Left lung (tissue), 14 donors: ENCODE measurements at places on chromosomes 5 and 9.

GRCh38 chr5:132411304-132412013 is 41.9 kb downstream of the SLC22A5 start:
- no peaks in the 10 kb centered on the region for H3K27me3 ChIP-seq
- H3K4me1 ChIP-seq, result peaks cover 39% of the 10 kb centered on the region
- DNase-seq, result peak; percentile 59
- H3K27ac ChIP-seq, result peak overlapping the region; percentile 99
- peak overlapping the region; percentile 68 for H3K4me3 ChIP-seq
- H3K36me3 ChIP-seq, result no peaks in the 10 kb centered on the region

DNA sequence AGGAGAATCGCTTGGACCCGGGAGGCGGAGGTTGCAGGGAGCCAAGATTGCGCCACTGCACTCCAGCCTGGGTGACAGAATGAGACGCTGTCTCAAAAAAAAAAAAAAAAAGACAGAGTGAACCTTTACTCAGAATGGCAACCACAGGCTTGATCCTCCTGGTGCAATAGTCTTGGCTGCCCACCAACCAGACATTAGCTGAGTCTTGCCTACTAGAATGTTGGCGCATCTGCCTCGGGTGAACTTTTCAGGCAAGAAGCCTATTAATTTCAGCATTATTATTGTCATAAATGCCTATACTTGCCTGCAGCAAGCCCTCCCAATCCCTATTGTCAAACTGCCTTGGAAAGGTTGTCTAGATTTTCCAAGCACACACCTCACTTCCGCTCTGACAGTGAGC is 4.2 kb downstream of the SERINC5 start:
- no peak overlapping the region for H3K4me3 ChIP-seq
- no peak for DNase-seq
- H3K4me1 ChIP-seq, result peaks cover 62% of the 10 kb centered on the region
- no peaks in the 10 kb centered on the region for H3K36me3 ChIP-seq
- H3K27ac ChIP-seq, result no peak overlapping the region

DNA sequence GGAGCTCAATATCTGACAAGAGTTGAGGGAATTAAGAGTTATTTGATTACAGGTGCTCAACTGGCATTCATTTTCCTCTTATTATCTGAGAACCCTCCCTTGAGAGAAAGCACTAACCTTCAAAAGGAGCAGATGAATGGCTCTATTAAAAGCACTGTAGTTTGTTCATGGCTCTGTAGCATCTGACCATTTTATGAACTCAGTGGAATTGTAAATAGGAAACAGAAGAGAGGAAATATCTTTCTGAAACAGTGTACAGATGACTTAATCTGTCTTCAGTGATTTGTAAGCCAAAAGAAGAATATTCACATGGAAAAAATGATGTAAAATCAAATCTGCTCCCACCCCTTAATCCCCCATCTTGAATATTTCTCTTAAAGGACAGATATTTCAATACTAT is 810.4 kb upstream of the GRAMD2B start:
- no peaks in the 10 kb centered on the region for H3K4me1 ChIP-seq
- H3K27me3 ChIP-seq, result no peaks in the 10 kb centered on the region
- no peak for DNase-seq
- H3K27ac ChIP-seq, result no peak overlapping the region

- H3K4me3 ChIP-seq, result no peak overlapping the region
- no peak overlapping the region for H3K27ac ChIP-seq
- no peaks in the 10 kb centered on the region for H3K36me3 ChIP-seq
- no peaks in the 10 kb centered on the region for H3K4me1 ChIP-seq
- no peaks in the 10 kb centered on the region for H3K27me3 ChIP-seq
- no peak for DNase-seq
These were observed 105.7 kb upstream of the MAMDC2 start for GRCh38 chr9:69937833-69938535.

DNA sequence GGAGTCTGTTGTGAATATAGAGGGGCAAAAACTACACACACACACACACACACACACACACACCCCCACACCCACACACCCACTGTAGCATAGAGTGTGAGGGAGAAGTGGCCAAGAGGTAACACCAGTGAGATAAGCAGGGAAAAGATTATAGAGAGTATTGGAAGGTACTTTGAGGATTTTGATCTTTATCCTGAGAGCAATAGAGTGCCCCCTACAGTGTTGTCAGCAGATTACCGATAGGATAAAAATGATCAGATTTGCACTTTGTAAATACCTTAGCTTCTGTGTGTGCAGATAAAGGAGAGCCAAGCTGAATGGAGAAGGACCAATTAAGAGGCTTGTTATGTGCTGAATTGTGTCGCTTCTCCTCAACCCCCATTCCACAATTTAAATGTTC is 32.3 kb downstream of the ERCC6L2 start:
- H3K36me3 ChIP-seq, result no peaks in the 10 kb centered on the region
- no peak overlapping the region for H3K4me3 ChIP-seq
- DNase-seq, result no peak
- H3K27ac ChIP-seq, result no peak overlapping the region
- H3K4me1 ChIP-seq, result no peaks in the 10 kb centered on the region

- no peak overlapping the region for H3K4me3 ChIP-seq
- H3K36me3 ChIP-seq, result peaks cover 31% of the 10 kb centered on the region
- H3K4me1 ChIP-seq, result peaks cover 15% of the 10 kb centered on the region
- no peaks in the 10 kb centered on the region for H3K27me3 ChIP-seq
- H3K27ac ChIP-seq, result no peak overlapping the region
These were observed 74.2 kb upstream of the SUSD1 start for GRCh38 chr9:112249277-112249676.

DNA sequence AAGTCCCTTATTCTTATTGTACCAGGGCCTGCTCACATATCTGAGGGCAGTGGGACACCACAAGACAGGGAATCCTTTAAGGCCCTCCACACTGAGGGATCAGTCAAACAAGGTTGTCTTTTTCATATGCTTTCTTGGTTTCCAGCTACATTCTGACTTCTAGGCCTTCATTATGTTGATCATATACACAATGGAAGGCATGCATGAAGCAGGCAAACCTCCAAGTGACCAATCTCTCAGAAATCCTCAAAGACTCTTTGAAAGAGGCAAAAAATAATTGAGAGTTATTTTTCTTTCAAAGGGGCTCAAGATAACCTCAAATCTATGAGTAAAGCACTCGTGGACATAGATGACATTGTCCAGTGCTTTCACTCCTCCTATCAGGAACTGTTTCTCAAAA is 1195.9 kb upstream of the ACO1 start:
- H3K27me3 ChIP-seq, result no peaks in the 10 kb centered on the region
- no peak for DNase-seq
- no peaks in the 10 kb centered on the region for H3K4me1 ChIP-seq
- no peaks in the 10 kb centered on the region for H3K36me3 ChIP-seq

DNA sequence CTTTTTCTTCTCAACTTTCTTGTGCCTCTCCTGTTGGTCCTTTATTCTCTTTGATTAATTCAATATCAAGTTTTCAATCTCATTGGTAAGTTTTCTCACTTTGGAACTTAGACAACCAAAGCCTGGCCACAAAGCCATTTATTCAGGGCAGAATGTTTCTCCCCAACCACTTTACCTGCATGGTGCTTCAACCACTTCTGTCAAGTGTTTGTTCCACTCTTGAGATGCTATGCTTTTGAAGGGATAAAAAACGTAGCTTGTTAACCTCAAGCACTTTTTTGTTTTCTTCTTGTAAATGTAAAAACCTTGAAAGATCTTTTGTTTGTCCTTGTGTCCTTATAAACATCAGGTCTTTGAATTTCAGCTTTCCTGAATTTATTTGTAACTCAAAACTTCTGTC is 966.7 kb downstream of the MAT2B start:
- peaks cover 5% of the 10 kb centered on the region for H3K27me3 ChIP-seq
- no peaks in the 10 kb centered on the region for H3K36me3 ChIP-seq
- no peaks in the 10 kb centered on the region for H3K4me1 ChIP-seq

DNA sequence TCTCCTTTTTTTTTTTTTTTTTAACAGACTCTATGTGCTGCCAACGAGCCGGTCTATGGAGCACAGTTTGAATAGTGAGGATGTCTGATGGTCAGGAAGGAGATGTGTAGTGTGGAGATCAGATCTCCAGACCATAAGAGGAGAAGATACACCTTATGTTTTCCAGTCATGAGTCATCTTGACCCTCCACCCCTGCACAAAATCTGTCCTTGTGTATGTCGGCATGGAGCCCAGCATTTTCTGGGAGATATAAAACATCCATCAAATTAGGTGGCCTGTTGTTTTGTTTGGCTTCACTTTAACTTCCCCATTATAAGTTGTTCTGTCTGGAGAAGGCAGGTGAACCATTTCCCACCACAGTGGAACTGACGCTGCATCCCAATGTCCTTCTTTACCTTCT is 19.2 kb downstream of the SH3TC2 start:
- no peak overlapping the region for H3K4me3 ChIP-seq
- no peaks in the 10 kb centered on the region for H3K36me3 ChIP-seq
- no peaks in the 10 kb centered on the region for H3K27me3 ChIP-seq
- no peak overlapping the region for H3K27ac ChIP-seq
- H3K4me1 ChIP-seq, result no peaks in the 10 kb centered on the region

- no peak for DNase-seq
- H3K27me3 ChIP-seq, result no peaks in the 10 kb centered on the region
- H3K27ac ChIP-seq, result no peak overlapping the region
- H3K4me3 ChIP-seq, result no peak overlapping the region
These were observed 4.4 kb downstream of the TTC16 start for GRCh38 chr9:127720031-127720864.

GRCh38 chr5:53882006-53882675 is 321.7 kb downstream of the NDUFS4 start:
- no peak for DNase-seq
- H3K4me1 ChIP-seq, result no peaks in the 10 kb centered on the region
- no peak overlapping the region for H3K4me3 ChIP-seq
- no peaks in the 10 kb centered on the region for H3K27me3 ChIP-seq
- H3K27ac ChIP-seq, result no peak overlapping the region

DNA sequence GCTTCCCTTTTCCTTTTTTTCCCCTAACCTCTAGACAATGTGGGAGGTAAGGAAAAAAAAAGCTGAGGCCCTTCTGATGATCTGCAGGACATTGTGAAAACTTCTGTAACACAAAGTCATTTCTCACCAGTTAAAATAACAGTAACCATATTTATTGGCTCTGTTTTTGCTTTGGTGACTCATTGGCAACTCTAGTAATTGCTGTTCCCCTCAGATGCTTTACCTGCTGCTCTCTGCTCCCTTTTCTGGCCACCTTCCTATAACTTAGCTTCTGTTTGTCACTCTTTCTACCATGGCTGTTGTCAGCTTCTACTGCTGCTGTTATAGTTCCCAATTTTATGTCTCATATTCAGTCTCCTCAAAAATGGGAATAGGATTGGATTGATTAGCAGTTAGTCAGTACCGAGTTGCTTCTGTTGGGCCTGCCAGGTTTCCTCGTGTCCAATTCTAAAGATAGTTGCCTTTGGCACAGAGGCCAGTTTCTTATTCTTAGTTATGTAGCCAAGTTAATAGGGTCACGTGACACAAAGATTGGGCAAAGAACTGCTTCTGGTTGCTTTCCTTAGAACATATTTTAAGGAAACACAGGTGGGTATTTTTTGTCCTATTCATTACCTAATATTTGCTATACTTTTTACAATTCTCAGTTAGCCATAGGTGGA is 16.8 kb downstream of the SCAMP1 start:
- no peaks in the 10 kb centered on the region for H3K36me3 ChIP-seq
- H3K4me1 ChIP-seq, result no peaks in the 10 kb centered on the region
- H3K27ac ChIP-seq, result no peak overlapping the region
- no peaks in the 10 kb centered on the region for H3K27me3 ChIP-seq

- no peaks in the 10 kb centered on the region for H3K36me3 ChIP-seq
- DNase-seq, result peak; percentile 83
- no peaks in the 10 kb centered on the region for H3K27me3 ChIP-seq
- H3K4me1 ChIP-seq, result peaks cover 2% of the 10 kb centered on the region
These were observed at the start of gene SHB for GRCh38 chr9:38068701-38069628. SHB (minus strand) TSS chr9:38069227; CDS start chr9:38068645, 582 bp downstream.
